Neural progenitor cell (in vitro differentiated cells): ENCODE measurements at places on chromosomes 7 and 10. TPM values are rescaled to one million over a fixed set of nuclear protein-coding genes. Genes with fewer than 3 reads are reported as not detected.

CALHM1 gene
- total RNA-seq, result 0.06 TPM in 1 of 2 replicates, not detected in the other

ABCA13 gene
- total RNA-seq, result not detected in 2 replicates

SPDYE3 gene
- not detected in 2 replicates for total RNA-seq

GRCh38 chr10:52232561-52233350, 81.3 kb upstream of the DKK1 start:
- H3K27ac ChIP-seq, result no peak overlapping the region
- H3K4me1 ChIP-seq, result no peaks in the 10 kb centered on the region
- no peaks in the 10 kb centered on the region for H3K36me3 ChIP-seq
- H3K27me3 ChIP-seq, result no peaks in the 10 kb centered on the region
- no peak for DNase-seq

DNA sequence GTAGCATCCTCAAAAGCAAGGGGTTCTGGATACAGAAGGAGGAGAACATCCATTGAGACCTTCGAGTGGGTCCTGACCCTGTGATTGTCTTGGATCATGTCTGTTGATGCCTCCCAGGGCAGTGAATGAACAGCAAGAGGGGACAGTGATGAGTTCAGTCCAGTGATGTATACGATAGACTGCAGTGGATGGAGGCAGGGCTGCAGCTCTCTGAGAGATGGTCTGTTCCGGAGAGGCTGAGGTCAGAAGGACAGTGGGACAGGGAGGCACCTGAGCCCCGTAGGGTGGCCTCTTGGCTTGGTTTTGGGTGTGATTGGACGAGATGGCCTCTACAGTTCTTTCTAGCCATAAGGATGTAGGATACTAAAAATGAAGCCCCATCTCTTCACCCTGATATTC, 280.4 kb downstream of the CAMK1D start:
- peaks cover 49% of the 10 kb centered on the region for H3K4me1 ChIP-seq
- no peaks in the 10 kb centered on the region for H3K36me3 ChIP-seq
- DNase-seq, result no peak
- H3K4me3 ChIP-seq, result no peak overlapping the region

DNA sequence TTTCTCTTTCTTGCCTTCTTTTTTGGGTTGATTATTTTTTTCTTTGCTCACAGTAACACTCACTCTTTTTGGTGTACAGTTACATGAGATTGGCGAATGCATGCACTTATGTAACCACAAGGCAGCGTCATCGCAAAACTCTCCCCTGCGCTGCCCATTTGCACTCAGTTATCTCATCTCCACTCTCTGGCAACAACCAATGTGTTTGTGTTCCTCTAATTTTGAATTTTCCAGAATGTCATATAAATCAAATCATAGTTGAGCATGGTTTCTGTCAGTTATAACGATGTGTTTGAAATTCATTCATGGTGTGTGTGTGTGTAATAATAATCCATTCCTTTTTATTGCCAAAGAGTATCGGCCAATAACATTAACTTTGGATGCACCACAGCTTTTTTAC, 23.0 kb upstream of the IGFBP3 start:
- DNase-seq, result no peak
- no peaks in the 10 kb centered on the region for H3K27me3 ChIP-seq
- H3K4me3 ChIP-seq, result no peak overlapping the region
- H3K36me3 ChIP-seq, result no peaks in the 10 kb centered on the region
- no peak overlapping the region for H3K27ac ChIP-seq

DNA sequence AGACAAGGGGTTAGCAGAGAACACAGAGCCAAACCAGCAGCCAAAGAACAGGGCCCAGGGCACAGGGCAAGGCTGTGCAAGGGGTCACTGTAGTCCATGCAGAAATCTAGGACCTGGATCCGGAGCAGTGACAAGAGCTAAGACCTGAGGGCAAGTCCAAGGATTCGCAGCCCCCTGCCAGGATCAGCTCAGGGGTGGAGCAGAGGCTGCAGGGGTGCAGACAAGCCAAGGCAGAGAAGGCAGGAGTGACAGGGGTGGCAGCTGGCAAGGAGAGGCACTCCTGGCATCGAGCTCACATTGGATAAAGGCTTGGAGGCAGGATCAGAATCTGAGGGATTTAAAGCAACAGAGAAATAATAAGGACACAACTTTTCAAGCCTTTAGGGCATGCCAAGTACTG, 80.7 kb upstream of the NANOS1 start:
- no peaks in the 10 kb centered on the region for H3K36me3 ChIP-seq
- H3K4me1 ChIP-seq, result peaks cover 14% of the 10 kb centered on the region
- no peak overlapping the region for H3K27ac ChIP-seq
- H3K27me3 ChIP-seq, result no peaks in the 10 kb centered on the region
- DNase-seq, result no peak
